ENCODE measurements at places on chromosomes 16 and 17.
A peak's percentile ranks its signal among the peaks of the same experiment; 100 is the strongest.

DNA sequence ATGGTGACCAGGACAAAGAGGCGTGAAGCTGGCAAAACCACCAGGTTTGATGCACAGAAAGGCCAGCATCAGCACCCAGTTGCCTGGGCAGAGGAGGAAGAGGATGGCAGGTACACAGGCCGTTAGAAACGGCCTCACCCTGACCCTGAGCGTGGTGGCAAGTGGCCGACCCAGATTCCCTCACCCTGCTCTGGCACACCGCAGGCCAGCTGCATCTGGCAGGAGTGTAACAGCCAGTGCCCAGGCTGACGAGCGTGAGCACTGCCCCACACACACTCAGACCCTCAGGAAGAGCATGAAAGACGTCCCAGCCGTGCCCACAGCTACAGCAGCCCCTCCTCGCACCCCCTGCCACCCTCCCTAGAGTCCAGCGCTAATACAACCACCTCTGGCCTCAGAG lies 82.0 kb downstream of the ANKRD11 start:
- H3K4me3 ChIP-seq: no peak overlapping the region
- no peaks in the 10 kb centered on the region for H3K36me3 ChIP-seq
- peaks cover 35% of the 10 kb centered on the region for H3K4me1 ChIP-seq
- no peak for DNase-seq
- peak overlapping the region; percentile 64 for H3K27ac ChIP-seq
- H3K27me3 ChIP-seq: no peaks in the 10 kb centered on the region

GRCh38 chr16:69563605-69564580 lies 1.9 kb upstream of the NFAT5 start:
- DNase-seq: peak; percentile 40
- H3K27me3 ChIP-seq: no peaks in the 10 kb centered on the region
- H3K4me3 ChIP-seq: peak overlapping the region; percentile 95

GRCh38 chr16:81517150-81517499 lies 72.5 kb downstream of the CMIP start:
- H3K36me3 ChIP-seq: no peaks in the 10 kb centered on the region
- DNase-seq: no peak
- H3K4me1 ChIP-seq: peaks cover 25% of the 10 kb centered on the region
- H3K27ac ChIP-seq: peak overlapping the region; percentile 35

DNA sequence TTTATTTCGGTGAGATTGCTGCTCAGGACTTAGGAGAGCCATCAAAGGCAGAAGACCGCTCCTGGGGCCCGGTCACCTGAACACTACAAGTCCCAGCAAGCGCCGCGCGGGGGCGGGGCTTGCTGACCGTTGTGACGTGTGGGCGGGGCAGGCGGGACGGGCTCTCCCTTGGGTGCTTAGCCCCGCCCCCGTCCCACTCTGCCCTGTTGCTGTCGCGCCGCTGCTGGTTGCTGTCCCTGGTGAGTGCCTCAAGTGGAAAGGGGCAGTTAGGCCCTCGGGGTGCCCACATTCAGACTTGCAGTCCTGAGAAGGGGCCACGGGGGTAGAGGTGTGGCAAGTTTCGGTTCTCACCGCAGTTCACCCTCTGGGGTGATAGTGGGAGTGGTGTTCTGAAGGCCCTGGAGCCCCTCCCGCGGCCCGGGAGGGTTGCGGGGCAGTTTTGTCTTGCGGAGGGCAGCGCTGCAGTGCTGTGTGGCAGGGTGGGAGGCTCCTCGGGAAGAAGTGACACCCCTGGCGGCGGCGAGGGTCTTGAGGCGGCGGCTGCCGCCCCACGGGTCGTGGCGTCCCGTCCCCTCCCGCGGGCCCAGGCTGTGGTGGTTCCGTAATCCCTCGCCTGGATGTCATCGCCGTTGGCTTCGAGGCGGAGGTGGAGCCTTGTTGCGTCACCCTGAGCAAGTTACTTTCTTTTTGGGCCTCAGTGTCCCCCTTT lies at the start of gene CALCOCO2:
CALCOCO2 (plus strand) TSS at position 196 of the 709 bp plus-strand sequence. CDS start 10,673 bp downstream, outside the sequence.
- H3K36me3 ChIP-seq: no peaks in the 10 kb centered on the region
- H3K4me3 ChIP-seq: peak within 1 kb of the TSS; percentile 97
- peaks cover 15% of the 10 kb centered on the region for H3K4me1 ChIP-seq
- peak within 1 kb of the TSS; percentile 83 for H3K27ac ChIP-seq

GRCh38 chr17:64081802-64082799 lies 47.8 kb downstream of the ERN1 start:
- 0 out of 2 replicates have a peak overlapping the region, but pooled peaks have one; percentile 4 for H3K4me3 ChIP-seq
- H3K27me3 ChIP-seq: no peaks in the 10 kb centered on the region
- H3K4me1 ChIP-seq: peaks cover 26% of the 10 kb centered on the region
- DNase-seq: peak; percentile 73

GRCh38 chr17:4249452-4250029 lies 14.2 kb downstream of the ANKFY1 start:
- H3K36me3 ChIP-seq: no peaks in the 10 kb centered on the region
- peak; percentile 70 for DNase-seq
- H3K4me1 ChIP-seq: peaks cover 9% of the 10 kb centered on the region

DNA sequence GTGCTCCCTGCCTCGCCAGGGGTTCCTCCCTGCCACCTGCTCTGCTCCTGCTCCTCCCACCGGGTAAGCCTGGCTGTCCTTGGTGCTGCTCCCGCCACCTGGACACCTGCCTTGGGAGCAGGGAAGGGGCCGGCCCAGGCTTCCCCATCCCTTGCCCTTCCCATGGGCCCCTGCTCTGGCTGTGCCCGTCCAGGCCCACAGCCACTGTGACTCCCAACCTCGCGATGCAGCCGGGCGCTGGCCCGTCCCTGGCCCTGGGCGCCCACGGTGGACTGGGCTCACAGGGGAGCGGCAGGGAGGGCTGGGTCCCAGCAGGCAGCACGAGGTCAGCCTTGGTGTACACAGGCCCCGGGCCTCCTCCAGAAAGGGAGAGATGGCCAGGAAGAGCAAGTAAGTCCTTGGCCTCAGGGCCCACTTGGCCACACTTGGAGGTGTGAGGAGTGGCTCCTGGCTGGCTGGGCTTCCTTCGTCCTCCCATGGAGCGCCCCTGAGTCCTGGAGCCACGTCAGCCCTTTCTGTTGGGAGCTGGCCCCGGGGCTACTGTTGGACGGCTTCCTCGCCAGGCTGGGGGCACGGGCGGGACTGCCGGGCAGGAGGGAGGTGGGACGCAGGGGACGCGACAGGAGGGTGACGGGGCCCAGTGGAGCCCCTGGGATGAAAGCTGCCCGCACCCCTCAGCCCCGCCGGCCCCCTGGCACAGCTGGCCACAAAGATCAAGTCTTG lies 15.3 kb downstream of the ENGASE start:
- H3K36me3 ChIP-seq: no peaks in the 10 kb centered on the region
- DNase-seq: peak; percentile 39
- no peaks in the 10 kb centered on the region for H3K27me3 ChIP-seq

GRCh38 chr16:30355954-30356308 lies 823 bp upstream of the CD2BP2 start:
- peak overlapping the region; percentile 98 for H3K27ac ChIP-seq
- peaks cover 28% of the 10 kb centered on the region for H3K4me1 ChIP-seq
- peak overlapping the region; percentile 89 for H3K4me3 ChIP-seq
- no peaks in the 10 kb centered on the region for H3K27me3 ChIP-seq
- peaks cover 5% of the 10 kb centered on the region for H3K36me3 ChIP-seq

DNA sequence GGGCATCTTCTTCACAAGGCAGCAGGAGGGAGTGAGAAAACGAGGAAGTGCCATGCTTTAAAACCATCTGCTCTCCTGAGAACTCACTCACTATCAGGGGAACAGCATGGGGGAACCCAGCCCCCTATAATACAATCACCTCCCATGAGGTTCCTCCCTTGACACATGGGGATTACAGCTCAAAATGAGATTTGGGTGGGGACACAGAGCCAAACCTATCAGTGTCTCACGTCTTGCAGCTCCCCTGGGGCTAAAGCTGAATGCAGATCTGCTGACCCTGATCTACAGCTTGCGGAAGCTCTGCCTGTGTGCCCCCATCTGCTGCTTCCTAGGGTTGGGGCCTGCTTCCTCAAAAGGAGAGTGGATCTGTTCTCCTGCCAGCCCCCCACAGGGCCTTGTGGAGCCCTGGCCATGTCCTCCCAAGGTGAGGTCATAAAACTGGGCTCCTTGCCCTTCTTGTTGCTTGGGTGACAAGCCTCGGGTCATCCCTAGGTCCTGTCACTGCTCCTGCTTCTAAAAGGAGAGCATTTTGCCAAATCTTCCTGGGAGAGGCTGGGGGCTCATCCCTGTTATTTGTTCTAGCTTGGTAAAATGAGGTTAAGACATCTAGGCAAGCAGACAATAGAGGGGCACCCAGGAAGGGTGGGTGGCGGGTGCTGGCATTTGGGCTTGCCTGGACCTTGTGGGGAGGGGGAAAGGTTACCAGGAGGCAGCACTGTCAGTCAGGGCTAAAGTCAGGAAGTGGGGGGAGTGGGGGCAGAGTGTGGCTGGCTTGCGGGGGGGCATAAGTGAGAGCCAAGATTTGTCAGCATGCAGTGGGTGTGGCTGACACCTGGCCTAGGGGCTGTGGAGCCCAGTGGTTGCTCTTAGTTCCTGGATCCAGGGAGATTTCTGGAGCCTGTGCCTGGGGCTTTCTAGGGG lies 16.0 kb downstream of the KRT33A start:
- H3K4me3 ChIP-seq: no peak overlapping the region
- H3K36me3 ChIP-seq: no peaks in the 10 kb centered on the region
- H3K4me1 ChIP-seq: no peaks in the 10 kb centered on the region
- peak; percentile 5 for DNase-seq
- H3K27ac ChIP-seq: no peak overlapping the region

DNA sequence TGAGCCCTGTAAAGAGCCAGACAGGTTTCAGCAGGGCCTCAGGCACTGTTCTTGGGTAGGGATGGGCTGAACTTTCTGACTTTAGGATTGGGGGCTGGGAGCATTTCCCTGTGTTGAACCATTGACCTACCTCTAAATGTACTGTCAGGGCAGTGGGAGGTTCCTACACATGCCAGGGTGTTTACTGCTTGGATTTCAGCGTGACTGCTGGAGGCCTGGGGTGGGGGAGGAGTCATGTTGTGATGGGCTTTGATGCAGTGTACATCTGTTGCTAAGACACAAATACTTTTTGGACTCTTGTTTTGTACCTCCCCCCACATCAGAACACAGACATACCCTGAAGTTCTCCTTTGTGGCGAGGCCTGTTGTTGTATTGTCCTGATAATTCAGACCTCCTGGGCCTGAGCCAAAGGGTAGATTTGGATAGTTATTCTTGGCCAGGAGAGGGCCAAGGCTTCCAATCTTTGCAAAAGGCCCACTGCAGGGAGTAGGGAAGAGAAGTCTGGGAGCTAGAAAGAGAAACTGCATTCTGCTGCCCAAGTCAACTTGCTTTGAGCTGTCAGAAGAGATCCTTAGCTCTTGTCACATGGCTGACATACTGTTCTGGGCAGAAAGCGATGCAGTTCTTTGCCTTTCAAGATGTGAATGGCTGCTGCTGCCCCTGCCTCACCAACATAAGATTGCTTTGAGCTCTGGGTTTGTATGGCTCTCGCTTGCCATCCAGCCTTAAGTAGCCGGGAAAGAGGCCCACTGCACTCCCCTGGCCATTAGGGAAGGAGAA lies 3.7 kb downstream of the NFE2L1 start:
- no peaks in the 10 kb centered on the region for H3K27me3 ChIP-seq
- peak; percentile 87 for DNase-seq
- peaks cover 3% of the 10 kb centered on the region for H3K36me3 ChIP-seq
- peak overlapping the region; percentile 64 for H3K4me3 ChIP-seq
- peaks cover 71% of the 10 kb centered on the region for H3K4me1 ChIP-seq
